Fibroblast of lung (primary cell): ENCODE measurements at places on chromosomes 7 and 10. TPM values are rescaled to one million over a fixed set of nuclear protein-coding genes. Genes with fewer than 3 reads are reported as not detected.

The LAMTOR4 gene
- 95.0 and 110 TPM in 2 replicates for total RNA-seq

The GNAT3 gene
- total RNA-seq = not detected in 2 replicates

The CUEDC2 gene
- total RNA-seq = 60.8 and 63.2 TPM in 2 replicates

The ECHDC3 gene
- total RNA-seq = 16.2 and 17.7 TPM in 2 replicates
